ENCODE measurements at places on chromosomes 11 and 22.

GRCh38 chr11:110470716-110471115 lies 41.0 kb downstream of the FDX1 start:
- DNase-seq, result no peak

DNA sequence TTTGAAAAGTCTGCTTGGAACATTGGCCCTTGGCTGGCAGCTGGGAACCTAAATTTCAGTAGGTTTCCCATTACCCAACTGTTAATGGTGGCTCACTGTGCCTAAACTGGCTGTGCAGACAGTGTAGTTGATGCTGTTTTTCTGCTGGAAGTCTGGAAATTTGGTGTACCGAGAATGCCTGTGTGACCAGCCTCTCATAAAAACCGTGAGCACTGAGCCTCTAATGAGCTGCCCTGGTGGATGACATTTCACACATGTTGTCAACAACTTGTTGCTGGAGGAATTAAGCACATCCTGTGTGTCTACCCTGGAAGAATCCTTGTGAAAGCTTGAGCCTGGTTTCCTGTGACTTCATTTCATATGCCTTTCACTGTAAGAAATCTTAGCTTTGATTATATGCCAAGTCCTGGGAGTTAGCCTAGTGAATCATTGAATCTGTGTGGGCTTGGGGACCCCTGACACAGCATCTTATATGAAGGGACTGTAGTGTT lies 131.1 kb downstream of the LDLRAD3 start:
- DNase-seq, result no peak

GRCh38 chr22:40183029-40183581 lies 5.4 kb downstream of the TNRC6B start:
- DNase-seq, result no peak

DNA sequence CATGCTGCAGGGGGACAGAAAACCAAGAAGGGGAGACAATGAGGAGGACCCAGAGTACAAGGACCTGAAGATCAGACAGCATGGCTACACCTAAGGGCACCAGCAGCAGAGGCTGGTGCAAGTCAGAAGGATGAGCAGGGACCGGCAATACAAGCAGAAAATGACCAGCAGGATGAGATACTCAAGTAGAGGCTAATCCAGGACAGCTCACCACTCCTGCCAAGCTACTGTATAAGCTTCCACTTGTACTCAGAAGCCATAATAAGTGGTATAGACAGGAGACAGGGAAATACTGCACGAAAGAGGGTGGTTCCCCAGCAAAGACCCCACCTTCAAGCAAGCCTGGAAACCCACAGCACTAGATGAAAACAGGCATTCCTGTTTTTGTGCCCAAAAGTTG lies 138.7 kb upstream of the ZC3H12C start:
- no peak for DNase-seq

DNA sequence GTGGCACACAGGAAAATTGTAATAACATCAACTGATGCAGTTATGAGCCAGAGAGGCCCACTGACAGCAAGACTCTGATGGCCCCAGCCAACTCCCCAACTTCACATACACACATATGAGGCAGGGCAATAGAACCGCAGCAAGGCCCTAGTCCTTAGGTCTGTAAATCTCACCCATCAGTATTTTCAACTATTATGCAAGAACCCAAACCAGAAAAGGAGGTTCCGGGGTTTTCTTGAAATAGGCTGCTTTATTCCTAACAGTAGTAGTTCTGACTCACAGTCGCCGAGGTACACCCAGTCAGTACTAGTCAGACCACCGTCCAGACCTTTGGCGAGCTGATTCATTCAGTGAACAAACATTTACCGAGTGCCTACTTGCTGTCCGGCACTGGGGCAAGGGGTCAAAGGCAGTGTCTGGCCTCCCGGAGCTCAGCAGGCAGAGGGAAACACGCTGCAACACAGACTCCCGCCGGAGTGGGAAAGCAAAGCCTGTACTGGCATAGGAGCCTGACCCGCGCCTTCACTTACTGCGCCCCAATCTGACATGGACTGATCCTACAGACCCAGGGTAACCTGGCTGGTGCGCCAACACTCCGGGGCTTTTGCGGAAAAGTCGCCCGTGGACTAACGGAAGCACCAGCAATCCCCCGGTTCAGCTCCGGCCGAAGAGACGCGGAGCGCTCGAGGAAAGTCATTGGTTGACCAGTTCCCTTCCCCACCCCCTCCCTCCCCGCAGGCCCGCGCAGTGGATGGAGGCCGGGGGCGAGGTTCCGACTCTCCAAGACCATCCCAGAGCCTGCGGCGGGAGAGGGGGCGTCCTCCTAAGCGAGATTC lies 1.3 kb downstream of the PLEKHA7 start:
- no peak for DNase-seq

- DNase-seq, result no peak
Observed at GRCh38 chr11:36090356-36091109, 146.7 kb downstream of the LDLRAD3 start.

DNA sequence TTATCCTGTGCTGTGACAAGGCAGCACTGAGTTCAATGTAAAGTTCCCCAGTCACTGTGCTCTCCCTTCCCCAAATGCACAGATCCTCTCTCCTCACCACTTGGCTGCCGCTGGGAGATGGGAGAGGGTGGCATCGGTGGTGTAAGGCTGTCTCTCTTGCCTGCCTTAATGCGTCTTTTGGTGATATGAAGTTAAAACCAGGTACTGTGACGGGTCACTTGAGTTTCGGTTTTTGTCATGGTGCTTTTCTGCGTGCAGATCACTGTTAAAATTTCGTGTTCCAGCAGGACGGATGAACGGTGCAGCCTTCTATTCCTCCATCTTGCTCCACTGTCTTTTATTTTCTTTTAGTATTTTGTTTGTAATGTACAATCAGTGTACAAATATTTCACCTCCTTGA lies 18.6 kb downstream of the GLB1L2 start:
- no peak for DNase-seq

DNA sequence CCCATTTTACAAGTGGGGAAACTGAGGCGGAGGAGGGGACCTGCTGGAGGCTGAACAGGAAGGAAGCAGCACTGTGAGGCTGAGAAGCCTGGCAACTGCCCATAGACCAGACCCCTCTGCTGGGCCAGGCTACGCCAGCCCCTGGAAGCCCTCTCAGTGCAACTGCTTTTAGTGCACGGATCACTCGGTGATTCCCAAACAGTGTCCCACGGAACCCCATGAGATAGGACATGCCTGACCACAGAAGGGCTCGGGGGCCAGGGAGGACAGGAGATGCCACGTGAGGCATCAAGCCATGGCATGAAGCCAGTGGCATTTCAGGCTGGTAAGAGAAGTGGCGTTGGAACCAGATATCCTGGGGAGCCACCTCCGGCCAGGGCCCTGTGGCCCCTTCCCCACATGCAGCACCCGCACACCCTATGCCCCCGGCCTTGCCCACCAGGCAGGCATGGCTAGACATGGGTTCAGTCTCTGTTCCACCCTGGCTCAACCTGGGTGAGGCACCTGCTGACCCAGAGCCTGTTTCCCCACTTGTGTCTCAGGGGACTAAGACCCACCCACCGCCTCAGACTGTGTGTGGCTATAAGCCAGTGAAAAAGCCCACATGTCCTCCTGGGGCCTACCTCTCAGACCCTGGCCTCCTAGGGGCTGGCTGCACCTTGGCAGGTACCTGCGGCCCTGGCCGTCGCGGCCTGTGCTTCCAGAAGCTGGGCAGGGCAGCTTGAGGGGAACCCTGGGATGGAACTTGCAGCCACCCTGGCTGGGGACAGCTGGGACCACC lies 84.1 kb downstream of the WNT7B start:
- DNase-seq, result no peak

GRCh38 chr11:79258576-79258975 lies 182.3 kb downstream of the TENM4 start:
- DNase-seq, result no peak

DNA sequence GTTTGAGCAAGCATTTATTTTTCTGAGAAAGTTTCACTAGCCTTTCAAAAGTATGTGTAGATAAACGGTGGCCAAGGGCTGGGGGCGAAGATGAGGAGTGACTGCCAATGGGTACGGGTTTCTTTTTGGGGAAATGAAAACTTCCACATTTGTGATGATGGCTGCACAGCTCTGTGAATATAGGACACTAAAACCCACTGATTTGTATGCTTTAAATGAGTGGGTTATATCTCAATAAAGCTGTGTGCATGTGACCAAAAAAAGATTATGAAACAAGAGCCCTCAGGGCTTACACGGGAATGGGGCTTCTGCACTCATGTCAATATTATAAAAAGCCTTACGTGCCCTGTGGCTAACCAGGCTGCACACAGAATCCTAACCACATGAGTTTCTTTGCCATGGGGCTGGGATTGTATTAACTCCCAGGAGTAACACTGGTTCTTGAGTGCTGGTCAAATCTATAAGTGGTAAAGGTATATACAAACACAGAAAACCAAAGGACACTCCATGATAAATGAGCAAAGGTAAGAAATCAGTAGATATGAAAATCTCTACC lies 31.3 kb downstream of the ABCC8 start:
- no peak for DNase-seq

- no peak for DNase-seq
Observed at GRCh38 chr11:68077617-68078582, 39.1 kb downstream of the TCIRG1 start.

GRCh38 chr11:44402466-44403075 lies 92.6 kb upstream of the ALX4 start:
- no peak for DNase-seq

- DNase-seq, result no peak
Observed at GRCh38 chr11:89358761-89359160, 132.4 kb downstream of the NOX4 start.

- DNase-seq, result no peak
Observed at GRCh38 chr11:21614961-21615360, 577.9 kb upstream of the ANO5 start.

- no peak for DNase-seq
Observed at GRCh38 chr11:94613120-94613519, 46.0 kb downstream of the PIWIL4 start.

GRCh38 chr22:45201678-45202332 lies 38.1 kb downstream of the NUP50 start:
- no peak for DNase-seq

- DNase-seq, result peak; percentile 89
Observed at GRCh38 chr11:73376803-73377629, 817 bp downstream of the RELT start.

GRCh38 chr11:121194731-121195596 lies 93.9 kb downstream of the TECTA start:
- peak; percentile 33 for DNase-seq

GRCh38 chr11:61966734-61967115 lies 709 bp downstream of the FTH1 start:
- DNase-seq, result no peak

- no peak for DNase-seq
Observed at GRCh38 chr11:35721651-35722282, 59.2 kb downstream of the TRIM44 start.

- no peak for DNase-seq
Observed at GRCh38 chr11:37942081-37942480, 1344.0 kb upstream of the RAG2 start.

DNA sequence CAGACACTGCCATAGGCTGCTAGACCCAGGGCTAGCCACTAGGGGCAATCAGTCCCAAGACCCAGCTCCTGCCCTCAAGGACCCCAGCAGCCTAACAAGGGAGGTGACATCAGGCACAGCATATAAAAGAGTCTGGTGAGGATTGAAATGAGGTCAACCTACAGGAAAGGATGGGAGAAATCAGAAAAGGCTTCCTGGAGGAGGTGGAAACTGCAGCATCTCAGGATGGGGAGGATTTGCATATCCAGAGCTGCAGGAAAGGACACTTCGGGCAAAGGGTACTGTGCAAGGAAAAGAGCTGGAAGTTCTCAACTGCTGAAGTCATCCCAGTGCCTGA lies 2.9 kb upstream of the ARFGAP2 start:
- DNase-seq, result no peak

GRCh38 chr11:102196816-102197215 lies 86.6 kb downstream of the YAP1 start:
- DNase-seq, result no peak

DNA sequence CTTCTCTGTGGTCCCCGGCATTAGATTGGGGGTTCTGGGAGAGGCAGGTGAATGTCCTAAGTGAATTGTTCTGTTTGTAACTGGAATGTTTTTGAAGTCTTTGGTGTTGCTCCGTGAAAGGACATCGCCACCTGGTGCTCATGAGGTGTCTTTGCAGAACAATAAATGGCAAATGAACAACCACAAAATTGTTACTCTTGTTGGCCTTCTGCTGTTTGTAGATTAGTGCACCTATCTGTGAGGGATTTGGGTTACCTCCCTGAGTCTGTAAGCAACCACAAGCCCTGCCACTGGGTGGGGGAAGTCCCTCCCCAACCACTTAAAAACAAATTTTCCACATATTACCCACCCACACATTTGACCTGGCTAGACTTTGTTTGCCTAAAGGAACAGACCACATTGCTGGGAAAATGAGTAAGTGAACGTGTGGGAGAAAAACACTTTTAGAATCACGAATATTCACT lies 4.7 kb downstream of the MPEG1 start:
- DNase-seq, result peak; percentile 9

DNA sequence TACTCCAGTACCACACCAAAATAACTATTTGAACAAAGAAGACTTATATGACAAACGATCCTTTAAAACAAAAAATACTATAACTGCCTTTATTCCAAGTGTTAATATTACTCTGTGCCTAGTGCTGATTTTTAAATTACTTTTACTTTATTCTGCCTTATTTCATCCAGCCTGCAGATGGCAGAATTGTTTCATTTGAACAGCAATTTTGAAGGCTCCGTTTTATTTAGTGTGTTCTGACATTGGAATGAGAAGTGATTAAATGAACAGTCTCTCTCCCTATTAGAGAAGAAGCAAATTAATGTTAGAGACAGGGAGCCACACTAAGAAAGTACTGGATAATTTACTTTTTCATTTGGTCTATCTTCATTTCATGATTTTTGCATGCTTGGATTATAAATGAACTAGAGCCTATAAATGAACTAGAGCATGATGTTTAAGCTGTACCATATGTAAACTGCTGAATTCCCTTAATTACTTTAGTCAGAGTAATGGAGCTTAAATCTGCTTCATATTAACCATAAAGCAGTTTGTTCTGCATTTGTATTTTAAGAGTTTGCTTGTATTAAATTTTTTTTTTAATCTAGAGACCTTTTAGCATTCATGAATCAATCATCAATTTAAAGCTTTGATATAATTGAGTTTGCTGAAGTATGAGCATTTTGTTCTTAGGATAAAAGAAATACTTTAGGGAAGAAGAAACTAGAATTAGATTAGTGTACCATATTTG lies 9.8 kb downstream of the PDHX start:
- DNase-seq, result no peak

GRCh38 chr22:24989541-24989951 lies 37.0 kb downstream of the KIAA1671 start:
- no peak for DNase-seq
